ENCODE measurements at places on chromosomes 5 and 9.

DNA sequence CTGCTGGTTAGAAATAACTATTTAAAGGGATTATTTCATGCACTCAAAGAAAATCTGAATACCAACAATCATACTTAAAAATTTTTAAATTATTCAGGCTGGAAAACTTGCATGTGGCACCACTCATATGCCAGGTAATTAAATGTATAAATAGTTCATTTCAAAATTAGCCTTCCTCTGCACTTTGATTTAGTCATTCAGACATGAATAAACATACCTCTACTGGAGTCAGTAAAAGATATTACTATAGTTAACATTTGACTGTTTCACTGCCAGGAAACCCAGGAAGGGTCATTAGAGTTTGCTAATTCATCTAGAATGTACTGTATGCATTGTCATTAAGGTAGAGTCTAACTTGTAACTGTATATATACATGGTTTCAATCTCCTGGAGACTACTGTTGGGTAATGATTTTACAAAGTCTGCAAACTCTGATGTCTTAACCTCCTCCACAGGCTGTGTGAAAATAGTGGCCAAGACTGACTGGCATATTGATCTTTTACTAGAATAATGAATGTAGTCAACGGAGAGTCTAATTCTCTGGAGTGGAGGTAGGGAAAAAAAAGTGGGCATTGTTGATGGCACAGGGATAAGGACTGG, 43.7 kb downstream of the TEX10 start:
- DNase-seq = no peak

DNA sequence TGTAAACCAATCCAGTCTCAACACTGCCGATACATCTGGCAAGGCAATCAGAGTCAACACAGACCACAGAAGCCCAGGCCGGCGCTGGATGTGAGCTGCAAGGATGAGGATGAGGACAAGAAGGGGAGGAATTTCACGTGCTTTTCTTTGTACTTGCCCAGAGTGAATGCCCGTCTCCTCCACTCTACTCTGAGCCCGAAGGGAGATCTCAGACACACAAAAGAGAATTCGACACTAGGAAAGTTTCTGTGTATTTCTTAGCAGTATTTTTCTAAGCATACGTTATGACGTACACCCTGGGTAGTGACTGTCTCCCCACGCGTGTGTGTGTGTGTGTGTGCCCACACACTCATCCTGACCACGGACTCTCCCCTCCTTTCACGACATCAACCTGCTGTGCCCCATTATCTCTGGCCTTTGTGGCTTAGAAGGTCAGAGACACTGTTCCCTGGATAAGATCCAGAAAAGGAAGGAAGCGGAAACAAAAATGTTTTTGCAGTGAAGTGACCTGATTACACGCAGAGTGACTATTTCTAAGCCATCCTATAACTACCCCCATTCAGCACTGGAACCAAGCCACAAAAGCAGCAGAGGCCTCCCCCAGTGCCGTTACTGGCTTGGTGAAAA, 227.3 kb upstream of the DAPK1 start:
- DNase-seq = no peak

DNA sequence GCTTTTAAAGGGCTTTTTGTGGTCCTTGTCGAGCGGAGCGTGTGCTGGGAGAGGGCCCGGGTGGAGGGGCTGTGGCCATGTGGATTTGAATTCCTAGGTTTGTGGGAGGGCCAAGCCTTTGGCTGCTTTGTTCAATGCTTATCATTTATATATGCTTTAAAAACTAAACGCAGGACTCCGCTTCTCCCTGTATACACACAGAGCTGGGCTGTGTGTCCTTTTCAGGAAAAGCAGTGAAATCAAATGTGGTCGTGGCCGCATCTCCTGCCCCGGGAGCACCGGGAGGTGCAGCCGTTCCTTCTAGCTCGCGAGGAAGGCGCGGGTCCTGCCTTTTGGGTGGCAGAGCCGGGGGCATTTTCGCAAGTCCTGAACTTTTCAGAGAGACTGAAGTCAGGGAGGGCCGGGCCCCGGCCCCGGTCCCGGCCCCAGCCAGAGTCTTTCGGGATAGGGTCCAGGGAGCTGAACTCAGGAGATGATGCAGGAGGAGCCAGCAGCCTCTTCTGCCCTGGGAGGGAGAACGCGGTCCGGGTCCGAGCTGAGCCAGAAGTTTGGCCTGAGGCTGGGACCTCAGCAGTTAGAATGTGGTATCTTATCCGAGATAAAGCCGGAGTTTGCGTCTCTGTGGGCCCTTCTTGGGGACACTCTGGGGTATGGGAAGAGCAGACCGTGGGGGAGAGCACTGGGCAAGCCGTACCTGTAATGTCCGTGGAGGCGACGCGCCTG, 158.8 kb downstream of the C9orf152 start:
- peak; percentile 6 for DNase-seq

- DNase-seq = no peak
Measured at GRCh38 chr5:176727983-176728675, 80.8 kb downstream of the TSPAN17 start.

GRCh38 chr5:68194386-68194785, 21.2 kb upstream of the PIK3R1 start:
- no peak for DNase-seq

- no peak for DNase-seq
Measured at GRCh38 chr5:93603793-93604643, 21.0 kb downstream of the NR2F1 start.

- no peak for DNase-seq
Measured at GRCh38 chr9:34426347-34427074, 31.9 kb downstream of the FAM219A start.

DNA sequence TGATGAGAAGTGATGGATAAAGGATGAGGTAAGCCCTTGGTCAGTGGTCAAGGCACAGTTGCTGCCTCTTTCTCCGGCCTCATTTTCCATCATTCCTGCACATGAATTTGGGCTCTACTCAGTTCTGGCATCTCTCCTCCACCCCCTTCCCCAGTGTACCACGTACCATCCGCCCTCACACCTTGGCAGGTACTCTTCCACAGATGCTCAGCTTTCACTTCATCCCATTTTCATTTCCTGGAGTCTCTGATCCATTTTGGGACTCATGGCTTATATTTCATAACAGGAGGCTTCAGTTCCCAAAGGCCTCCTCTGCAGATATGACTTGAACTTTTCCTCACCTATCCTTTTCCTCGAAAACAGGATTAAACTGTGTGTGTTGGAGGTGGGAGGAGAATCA, 326.7 kb downstream of the ASTN2 start:
- DNase-seq = no peak

- DNase-seq = no peak
Measured at GRCh38 chr5:154866841-154867240, 8.4 kb downstream of the CNOT8 start.

DNA sequence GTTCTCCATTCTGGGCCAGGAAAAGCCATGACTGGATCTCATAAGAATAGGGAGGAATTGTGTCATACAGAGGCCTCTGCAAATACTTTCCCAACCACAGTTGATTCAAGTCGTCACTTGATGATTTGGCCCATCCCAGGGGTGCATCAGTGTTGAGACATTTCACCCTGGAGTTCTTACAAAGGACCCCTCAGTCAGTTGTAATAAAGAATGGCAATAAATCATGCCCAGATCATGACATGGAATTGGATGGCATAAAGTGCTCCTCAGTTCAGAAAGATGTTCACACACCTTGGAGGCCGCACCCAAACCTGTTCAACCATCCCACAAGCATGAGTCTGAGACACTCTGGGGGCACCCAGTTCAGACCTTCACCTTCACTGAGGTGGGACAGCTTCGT, 168.1 kb downstream of the NR3C1 start:
- DNase-seq = no peak

Measured in CD4-positive, alpha-beta T cell treated with Interferon alpha-2 for 1 hour (primary cell).